NCI-H1092 (cell line): ENCODE measurements at places on chromosomes 3 and 15.

- DNase-seq: no peak
These were observed 103.9 kb downstream of the SNRK start for GRCh38 chr3:43390255-43390588.

GRCh38 chr3:197511130-197511529, 44.6 kb downstream of the BDH1 start:
- no peak for DNase-seq

GRCh38 chr3:195447201-195447600, 4.4 kb upstream of the ACAP2 start:
- DNase-seq: no peak

- DNase-seq: peak; percentile 46
These were observed 689.9 kb downstream of the TUSC7 start for GRCh38 chr3:117399311-117400078.

DNA sequence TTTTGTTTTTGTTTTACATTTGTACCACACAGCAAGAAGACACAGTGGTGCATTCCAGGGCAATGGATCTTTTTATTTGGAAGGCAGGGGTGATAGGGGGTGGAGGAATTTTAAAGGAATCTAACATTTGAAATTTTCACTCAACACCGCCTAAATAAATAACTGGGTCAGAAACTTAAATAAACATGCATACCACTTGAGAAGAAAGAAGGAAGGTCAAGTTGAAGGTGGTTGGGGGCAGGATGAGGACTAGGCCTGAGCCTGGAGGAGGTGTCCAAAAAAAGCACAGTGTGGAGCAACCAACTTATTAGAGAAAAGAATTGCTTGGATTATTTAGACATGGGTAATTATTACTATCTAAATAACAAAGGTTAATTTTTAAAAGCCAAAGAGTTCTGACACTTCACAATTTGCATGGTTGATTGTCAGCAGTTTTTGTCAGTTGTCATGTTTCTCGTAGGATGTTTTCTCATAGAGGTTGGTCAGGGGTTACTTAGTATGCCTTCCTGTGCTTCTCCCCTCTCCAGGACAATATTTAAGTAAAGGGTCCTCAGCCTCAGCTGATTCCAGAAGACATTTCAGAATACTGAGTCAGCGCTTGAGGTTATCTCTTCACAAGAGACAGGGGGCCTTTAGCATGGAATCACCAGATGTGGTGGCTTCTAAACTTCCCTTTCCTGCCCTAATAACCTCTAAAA, 173.7 kb upstream of the SLC2A2 start:
- no peak for DNase-seq

- no peak for DNase-seq
These were observed 25.6 kb downstream of the TEX9 start for GRCh38 chr15:56390739-56391267.

DNA sequence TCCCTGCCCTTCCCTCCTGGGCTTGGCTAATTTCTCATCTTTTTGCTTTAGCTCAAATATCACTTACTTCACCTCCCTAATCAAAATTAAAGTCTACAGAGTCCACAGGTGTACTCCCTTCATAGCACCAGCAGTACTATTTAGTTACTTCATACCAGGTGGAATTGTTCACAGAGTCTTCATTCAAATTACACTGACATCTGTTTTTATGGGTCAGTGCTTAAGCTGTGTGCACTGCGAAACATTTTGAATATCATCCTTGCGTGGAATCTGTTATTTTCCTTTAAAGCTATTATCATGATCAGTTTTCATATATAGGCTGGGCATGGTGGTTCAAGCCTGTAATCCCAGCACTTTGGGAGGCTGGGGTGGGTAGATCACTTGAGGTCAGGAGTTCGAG, 2.7 kb upstream of the SERF2 start:
- DNase-seq: no peak

DNA sequence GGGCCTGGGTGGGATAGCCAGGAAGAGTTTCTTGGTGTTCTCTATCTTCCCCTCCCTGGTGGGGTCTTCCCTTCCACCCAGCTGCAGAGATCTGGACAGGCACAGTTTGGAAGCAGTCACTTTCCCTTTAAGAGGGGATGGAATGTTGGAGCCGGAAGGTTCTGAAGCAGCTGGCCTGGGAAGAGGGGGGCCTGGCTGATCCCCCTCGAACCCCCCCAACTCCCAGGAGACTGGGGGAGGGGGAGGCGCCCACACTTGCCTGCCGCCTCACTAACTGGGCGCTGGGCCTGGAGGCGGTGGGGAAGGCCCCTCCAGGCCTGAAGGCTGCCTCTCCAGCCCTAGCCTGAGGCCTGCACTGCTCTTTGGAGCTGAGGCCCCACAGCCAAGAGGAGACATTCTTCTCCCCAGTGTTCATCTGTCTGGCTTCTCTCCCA, 1.4 kb downstream of the DVL3 start:
- DNase-seq: peak; percentile 18

GRCh38 chr3:63863150-63864007, at the start of the genes ATXN7 and THOC7:
Gene ATXN7, plus strand, starts transcription at chr3:63863867. Its CDS starts 48,732 bp downstream, at chr3:63912599.
Gene THOC7, minus strand, starts transcription at chr3:63863805. Its CDS starts 15 bp downstream, at chr3:63863790.
- peak; percentile 13 for DNase-seq

DNA sequence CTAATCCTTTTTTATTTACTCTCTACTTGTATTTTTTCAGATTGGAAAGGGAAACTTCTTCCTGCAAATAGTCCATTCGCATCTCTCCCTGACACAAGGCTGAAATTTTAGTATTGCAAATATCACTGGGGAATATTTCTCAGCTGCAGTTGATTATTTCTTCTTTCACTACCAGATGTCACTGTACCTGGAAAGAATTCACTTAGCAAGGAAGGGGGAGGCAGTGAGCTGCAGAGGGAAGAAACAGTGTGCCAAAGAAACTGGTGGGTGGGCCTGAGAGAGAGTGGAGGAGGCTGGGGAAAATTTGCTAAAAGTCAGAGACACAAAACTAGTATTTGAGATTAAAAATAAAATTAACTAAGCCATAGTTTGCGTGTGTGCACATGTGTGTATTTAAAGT, 142.3 kb upstream of the STT3B start:
- no peak for DNase-seq

DNA sequence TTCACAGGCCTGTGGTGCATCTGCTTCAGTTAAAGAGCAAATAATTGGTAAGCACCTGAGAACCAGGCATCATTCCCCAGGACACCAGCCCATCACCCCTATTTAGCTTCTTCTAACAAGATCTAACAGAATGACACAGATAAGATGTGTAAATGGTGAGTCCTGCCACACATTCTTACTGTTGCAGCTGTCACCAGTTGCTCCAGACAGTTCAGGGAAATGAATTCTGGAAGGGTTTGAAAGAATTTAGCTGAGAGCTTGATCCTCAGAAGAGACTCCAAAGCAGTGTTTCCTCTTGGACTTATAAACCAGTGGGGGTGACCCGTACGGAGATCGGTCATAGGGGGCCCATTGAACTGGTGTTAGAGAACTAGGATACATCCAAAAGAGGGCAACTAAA, 238.0 kb downstream of the MEX3B start:
- no peak for DNase-seq

GRCh38 chr3:119835556-119835955, 53.7 kb downstream of the NR1I2 start:
- no peak for DNase-seq

GRCh38 chr3:32630266-32630665, 54.7 kb upstream of the CNOT10 start:
- DNase-seq: no peak

GRCh38 chr3:52775877-52776276, 1.5 kb upstream of the ITIH1 start:
- no peak for DNase-seq

DNA sequence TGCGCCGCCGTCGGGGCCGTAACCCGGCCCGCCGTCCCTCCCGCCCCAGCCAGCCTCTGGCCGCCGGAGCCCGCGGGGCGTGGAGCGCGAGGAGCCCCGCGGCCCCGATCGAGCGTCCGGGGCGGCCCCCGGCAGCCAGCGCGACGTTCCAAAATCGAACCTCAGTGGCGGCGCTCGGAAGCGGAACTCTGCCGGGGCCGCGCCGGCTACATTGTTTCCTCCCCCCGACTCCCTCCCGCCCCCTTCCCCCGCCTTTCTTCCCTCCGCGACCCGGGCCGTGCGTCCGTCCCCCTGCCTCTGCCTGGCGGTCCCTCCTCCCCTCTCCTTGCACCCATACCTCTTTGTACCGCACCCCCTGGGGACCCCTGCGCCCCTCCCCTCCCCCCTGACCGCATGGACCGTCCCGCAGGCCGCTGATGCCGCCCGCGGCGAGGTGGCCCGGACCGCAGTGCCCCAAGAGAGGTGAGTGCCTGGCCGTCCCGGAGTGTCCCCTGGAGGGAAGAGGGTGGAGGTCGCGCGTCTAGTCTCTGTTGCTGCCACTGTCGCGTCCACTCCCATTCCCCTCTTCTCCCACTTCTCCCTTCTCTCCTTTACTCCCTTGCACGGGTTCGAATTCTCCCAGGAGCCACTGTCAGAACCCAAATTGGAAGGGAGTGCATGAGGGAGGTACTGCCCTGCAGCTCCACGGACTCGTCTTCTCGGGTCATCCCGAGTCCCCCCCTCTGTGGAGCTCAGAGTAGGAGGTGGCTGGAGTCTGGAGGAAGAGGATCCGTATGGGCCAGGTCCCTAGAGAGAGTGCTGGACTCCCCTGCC, 585 bp downstream of the CSK start:
- no peak for DNase-seq

GRCh38 chr3:173513123-173513522, 115.6 kb downstream of the NLGN1 start:
- DNase-seq: no peak

DNA sequence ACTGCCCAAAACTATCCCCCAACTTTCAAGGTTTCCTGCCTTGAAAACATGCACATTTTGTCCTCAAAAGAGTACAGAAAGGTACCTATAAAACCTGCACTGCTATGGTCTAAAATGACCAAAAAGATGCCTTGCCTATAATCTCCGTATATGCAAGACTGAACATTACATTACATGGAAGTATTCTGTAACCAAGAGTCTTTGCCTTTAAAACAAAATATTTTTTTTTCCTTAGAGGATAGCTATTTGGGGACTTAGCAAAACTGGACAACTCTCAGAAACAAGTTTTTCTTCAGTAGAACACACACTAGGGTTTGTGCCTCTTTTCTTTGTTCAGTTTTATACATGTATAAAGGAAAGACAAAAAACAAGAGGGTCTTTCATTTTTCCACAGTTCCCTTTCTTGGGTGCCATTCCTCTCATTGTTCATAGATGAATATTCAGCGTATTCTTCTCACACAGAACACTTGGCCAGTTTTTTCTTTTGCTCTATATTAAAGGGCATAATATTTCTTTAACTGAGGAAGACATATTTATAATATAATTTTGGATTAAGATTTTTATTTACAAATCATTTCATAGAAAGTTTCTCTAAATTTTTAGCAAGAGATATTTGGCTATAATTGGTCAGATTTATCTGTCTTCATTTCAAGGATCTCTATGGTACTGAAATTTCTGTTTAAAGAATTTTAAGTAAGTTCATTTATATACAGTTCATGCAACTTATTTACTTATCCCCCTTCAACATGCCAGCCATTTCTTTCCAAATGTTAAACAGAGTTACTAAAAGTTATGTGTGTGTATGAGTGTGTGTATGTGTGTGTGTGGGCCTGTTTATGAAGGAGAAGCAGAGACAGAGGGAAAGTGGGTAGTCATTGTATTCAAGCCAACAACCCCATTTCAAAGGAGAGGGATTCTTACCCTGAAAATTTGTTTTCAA, 142.6 kb downstream of the ZBTB20 start:
- DNase-seq: no peak

DNA sequence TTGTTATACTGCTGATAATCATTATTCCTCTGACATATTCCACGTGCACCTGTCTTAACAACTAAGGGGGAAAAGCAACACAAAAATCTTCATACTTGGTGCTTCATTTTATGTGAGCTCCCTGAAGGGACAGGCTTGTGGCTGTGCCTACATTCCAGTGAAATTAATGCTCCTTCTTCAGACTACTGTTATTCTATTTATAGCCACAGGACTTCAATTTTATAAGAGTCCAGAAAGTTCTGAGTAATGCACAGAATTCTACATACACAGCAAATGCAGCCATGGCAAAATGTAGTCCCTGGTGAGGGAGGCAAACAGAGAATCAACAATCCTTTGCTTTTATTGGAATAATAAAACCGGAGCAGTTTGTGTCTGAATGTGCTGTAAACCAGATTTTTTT, 417.1 kb downstream of the RBMS3 start:
- DNase-seq: no peak

DNA sequence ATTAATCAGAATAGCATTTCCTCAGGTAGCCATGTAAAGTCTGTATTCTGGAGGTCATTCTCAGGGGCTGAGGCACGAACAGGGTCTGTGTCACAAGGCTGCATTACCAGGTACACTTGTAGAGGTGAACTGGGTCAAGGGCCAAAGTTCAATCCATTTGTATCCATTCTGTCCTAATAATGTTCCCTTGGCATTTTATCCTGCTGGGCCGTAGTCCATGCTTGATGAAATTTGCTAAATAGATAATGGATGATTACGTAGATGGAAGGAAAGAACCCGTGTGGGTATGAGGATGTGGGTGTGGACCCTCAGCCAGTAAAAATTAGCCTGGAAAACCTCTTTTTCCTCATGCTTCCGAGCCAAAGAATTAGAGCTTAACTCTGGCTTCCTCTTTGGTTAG, 785.9 kb downstream of the GRM7 start:
- DNase-seq: no peak

DNA sequence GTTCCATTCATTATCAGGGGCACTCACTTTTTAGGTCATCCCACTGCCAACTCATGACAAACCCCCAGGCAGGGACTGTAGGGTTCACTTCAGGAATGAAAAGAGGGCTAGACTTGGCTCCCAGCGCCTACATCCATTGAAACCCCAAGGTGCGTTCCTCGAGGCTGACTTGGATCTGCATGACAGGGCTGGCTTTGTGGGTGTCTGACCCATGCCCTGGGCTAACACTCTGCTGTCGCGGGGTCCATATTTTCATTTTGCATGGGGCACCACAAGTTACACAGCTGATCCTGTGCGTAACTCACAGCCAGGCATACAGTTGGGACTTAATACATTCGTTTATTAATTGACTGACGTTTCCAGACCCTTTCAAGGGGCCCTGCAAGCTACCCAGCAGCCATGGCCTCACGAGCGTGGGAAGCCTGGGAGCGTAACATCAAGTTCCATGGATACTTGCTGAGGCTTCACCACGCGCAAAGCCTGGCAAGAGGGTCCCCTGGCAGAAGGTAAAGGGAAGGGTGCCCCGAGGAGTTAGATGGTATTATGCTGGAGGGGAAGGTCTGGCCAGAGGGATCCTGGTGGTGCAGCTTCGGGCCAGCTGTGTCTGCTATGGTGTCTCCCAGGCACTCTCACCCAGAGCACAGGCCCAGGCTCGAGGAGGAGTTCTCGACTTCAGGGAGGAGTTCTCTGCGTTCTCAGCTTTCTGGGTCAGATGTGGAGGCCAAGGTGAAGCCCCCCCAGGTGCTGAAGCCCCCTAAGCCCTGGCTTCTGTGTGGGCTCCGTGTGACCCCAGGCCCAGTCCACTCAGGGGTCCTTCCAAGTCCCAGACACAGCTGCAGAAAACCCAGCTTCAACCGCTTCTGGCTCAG, 85.4 kb downstream of the ADAMTS17 start:
- no peak for DNase-seq

GRCh38 chr15:79916502-79917132, 19.8 kb upstream of the MTHFS start:
- no peak for DNase-seq

GRCh38 chr3:126124896-126125295, 41.0 kb upstream of the SLC41A3 start:
- no peak for DNase-seq

GRCh38 chr15:81301815-81302399, 22.0 kb downstream of the STARD5 start:
- no peak for DNase-seq
